ENCODE measurements at places on chromosomes 2 and 18.

- no peak for DNase-seq
Observed at GRCh38 chr2:86062043-86062442, 43.6 kb downstream of the POLR1A start.

DNA sequence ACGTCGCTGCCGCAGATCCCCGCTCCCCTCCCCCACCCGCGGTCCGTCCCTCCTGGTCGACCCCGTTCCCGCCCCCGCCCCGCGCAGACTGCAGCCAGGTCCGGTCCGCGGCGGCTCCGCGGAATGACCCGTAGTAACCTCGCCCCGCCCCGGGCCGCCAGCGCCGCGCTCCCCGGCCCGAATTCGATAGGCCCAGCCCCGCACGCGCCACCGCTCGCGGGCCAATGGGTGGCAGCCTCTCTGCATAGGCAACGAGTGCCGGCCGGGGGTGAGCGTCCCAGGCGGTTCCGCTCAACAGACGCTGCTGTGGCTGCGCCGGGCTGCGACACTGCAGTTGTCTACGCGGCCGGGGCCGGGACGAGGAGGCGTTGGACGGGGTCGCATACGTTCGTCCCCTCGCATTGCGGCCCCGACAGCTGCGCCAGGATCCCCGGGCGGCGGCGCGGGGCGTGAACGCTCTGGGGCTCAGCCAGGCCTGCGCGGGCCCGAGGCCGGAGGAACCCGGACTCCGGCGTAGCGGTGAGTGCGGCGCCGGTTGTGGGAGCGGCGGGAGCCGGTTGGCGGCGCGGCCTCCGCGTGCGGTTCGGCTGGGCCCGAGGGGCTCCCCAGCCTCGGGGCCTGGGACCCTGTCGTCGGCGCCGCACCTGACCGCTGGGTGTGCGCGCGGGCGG, at the start of gene ACSL3:
ACSL3 (plus strand) TSS at position 297 of the 671 bp plus-strand sequence. CDS start 47,737 bp downstream, outside the sequence.
- peak; percentile 96 for DNase-seq

DNA sequence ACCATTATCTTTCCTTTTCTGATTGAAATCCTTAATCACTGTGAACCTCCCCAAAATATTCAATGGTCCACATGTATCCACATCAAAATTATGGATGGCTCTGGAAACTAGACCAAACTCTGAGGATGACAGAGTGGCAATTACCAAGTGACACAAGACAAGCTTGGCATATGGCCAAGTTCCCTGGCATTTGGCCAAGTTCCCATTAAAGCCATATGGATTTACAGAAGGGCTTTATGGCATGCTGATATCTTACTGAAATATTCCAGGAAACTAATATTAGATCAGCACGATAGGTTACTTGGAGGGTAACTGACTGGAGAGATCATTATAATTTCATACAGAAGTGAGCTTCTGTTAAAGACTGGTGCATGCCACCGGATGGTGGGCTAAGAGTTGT, 21.9 kb upstream of the CERS6 start:
- DNase-seq = peak; percentile 91

- no peak for DNase-seq
Observed at GRCh38 chr2:122029456-122029855, 274.0 kb downstream of the TSN start.

DNA sequence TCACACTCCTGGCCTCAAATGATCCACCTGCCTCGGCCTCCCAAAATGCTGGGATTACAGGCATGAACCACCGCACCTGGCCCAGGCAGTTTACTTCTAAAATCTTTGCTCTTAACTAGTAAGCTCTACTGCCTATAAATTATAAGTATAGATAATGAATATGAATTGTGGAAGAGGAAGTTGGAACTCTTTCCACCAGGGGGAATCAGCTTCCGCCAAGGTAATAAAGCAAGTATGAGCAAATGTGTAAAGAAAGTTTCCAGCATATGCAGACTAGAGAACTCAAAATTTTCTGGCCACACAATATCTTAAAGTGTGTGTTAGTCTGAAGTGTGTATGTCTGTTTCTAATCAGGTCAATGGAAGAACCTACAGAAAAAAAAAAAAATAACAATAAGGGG, 68.1 kb downstream of the RMDN2 start:
- DNase-seq = no peak

DNA sequence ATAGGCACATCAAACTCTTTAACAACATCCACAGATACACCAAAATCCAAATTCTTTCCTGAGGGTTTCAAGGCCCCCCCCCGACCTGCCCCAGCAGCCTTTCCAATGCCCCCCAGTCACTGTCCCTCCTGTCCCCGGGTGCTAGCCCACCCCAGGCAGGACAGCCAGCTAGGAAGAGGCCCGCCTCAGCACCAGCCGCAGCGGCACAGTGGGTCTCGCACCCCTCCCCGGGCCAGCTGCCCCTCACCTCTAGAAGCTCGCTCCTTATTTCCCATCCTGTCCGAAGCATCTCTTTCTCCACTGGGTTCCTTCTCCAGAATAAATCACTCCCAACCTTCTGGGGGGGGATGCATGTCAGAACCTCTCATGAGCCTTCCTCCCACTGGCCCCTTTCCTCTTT, 69.4 kb downstream of the FBXO15 start:
- no peak for DNase-seq

DNA sequence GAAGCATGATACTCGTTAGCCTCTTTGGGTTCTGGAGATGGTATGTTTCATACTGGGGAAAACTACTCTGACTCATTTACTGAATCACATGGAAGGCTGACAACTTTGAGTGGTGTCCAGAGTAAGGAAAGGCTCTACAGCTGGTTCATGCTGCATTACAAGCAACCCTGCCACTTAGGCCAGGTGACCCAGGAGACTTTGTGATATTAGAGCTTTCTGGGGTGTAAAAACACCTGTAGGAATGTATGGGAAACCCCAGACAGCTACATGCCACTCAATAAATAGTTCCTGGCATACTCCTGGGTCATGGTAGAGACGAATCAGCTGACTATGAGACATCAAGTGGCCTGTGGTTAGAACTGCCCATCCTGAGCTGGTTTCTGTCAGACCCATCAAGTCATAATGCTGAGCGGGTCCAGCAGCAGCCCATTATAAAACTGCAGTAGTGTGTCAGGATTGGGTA, 21.3 kb upstream of the TCF7L1 start:
- no peak for DNase-seq

DNA sequence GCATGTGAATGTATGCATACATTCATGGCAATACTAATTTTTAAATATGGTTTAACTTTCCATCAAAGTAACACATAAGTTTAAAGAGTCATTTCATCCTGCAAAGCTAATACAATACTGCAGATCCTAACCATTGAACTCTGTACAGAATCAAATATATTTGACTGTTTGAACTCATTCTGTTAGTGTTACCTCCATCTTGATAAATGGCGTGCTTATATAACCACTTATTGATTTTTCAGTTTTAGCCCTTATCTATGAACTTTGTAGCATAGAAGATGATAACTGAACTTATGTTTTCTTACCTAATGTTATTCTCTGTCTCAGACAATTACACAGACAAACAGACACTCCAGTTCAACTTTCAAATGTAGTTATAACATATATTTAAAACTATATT, 731.0 kb upstream of the LRATD1 start:
- DNase-seq = no peak

- peak; percentile 33 for DNase-seq
Observed at GRCh38 chr18:79965119-79965902, 868 bp downstream of the HSBP1L1 start.

Data from NCI-H1417 (cell line).